ENCODE measurements at places on chromosomes 13 and 19. TPM values are rescaled to one million over a fixed set of nuclear protein-coding genes. Genes with fewer than 3 reads are reported as not detected.

The KBTBD6 gene
- polyA plus RNA-seq, result 1.4 TPM

GRCh38 chr13:103246581-103247200, 180.5 kb upstream of the SLC10A2 start:
- no peaks in the 10 kb centered on the region for H3K4me1 ChIP-seq
- H3K36me3 ChIP-seq, result no peaks in the 10 kb centered on the region
- peak overlapping the region; percentile 15 for H3K27ac ChIP-seq
- H3K27me3 ChIP-seq, result no peaks in the 10 kb centered on the region

The TMC4 gene
- polyA plus RNA-seq, result not detected

DNA sequence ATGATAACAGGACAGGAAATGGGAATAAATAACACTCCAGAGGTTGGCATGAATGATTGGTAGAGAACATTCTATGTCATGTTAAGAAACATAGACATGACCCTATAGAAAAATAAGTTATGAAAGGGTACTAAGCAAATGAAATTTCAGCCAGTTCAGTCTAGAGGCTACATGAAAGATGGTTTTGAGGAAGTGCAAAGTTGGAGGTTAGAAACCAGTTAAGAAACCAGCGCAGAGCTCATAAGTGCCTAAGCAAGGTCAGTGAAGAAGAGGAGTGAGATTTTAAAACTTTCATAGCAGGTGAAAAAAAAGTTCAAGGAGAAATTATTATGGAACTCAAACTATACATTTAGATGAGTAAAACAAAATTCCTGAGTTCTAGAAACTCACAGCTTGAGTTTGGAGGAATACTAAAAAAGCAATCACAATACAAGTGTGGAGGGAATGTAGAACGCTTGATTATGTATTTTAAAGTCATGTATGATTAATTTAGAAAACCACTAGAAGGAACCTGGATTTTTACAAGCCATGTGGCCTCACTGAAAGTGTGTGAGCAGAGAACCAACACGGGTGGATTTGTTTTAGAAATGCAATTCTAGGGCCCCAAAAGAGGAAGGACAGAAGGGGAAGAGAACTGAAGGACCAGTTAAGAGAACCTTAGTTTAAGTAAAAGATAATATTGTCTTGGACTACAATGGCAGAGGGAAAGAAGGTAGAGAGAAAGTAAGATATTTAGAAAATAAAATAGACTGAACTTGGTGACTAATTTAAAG, 162.4 kb downstream of the PCDH20 start:
- H3K27me3 ChIP-seq, result no peaks in the 10 kb centered on the region
- no peak overlapping the region for H3K27ac ChIP-seq
- no peak for DNase-seq
- no peaks in the 10 kb centered on the region for H3K36me3 ChIP-seq
- H3K4me3 ChIP-seq, result no peak overlapping the region

- no peak for DNase-seq
- H3K4me1 ChIP-seq, result no peaks in the 10 kb centered on the region
- H3K27ac ChIP-seq, result no peak overlapping the region
- no peaks in the 10 kb centered on the region for H3K36me3 ChIP-seq
- no peak overlapping the region for H3K4me3 ChIP-seq
- peaks cover 74% of the 10 kb centered on the region for H3K27me3 ChIP-seq
These were observed 8.6 kb downstream of the EFNB2 start for GRCh38 chr13:106526738-106527444.

The MCF2L gene
- 4.7 TPM for polyA plus RNA-seq

The ZSCAN1 gene
- not detected for polyA plus RNA-seq

GRCh38 chr19:13100031-13100588, 2.5 kb downstream of the LYL1 start:
- peak overlapping the region; percentile 91 for H3K4me3 ChIP-seq
- peaks cover 36% of the 10 kb centered on the region for H3K4me1 ChIP-seq
- H3K27me3 ChIP-seq, result no peaks in the 10 kb centered on the region
- DNase-seq, result no peak

DNA sequence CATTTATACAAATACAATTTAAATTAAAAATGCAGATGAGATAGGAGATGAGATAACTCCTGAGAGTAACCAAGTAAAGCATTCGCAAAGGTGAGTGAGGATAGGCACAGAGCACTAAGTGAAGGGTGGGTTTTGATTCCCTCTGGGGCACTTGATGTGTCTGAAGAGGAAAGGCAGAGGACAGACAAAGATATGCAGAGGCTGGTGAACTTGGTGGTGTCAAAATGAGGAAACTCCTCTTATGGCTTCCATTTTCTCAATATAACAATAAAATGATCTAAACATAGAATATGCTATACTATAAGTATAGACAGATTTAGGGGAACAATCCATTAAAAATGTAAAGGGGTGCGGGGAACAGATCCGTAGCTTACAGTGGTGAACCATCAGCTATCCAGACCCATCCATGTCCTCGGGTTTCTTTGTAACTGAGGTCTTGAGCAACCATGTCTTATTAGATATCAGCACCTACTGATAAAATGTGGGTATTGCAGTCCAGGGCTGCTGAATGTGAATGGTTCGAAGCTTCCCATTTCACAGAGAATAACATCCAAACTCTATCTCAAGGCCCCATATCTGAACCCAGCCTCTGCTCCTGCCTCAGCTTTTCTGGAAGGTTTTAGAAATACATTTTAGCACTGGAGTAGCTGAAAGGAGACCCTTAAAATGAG, 73.9 kb upstream of the SLC10A2 start:
- H3K27ac ChIP-seq, result no peak overlapping the region
- DNase-seq, result peak; percentile 0
- H3K36me3 ChIP-seq, result no peaks in the 10 kb centered on the region
- no peaks in the 10 kb centered on the region for H3K27me3 ChIP-seq
- H3K4me1 ChIP-seq, result no peaks in the 10 kb centered on the region
- H3K4me3 ChIP-seq, result no peak overlapping the region

DNA sequence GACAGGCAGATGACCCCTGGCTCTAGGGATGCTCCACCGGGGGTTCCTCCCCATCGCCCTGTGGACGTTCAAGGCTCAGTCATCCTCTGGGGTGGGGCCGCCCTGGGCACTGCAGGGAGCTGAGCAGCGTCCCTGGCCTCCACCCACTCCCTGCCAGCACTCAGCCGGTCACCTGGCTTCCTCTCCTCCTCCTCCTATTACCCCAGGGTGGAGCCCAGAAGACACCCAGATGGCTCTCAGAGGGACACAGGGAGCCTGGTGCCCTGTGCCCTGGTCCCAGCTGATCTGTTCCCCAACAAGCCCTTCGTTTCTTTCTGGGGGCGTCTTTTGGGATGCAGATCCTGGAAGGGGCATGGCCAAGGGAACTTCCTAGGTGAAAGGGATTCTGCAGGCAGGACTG, 3.7 kb upstream of the MKNK2 start:
- H3K36me3 ChIP-seq, result no peaks in the 10 kb centered on the region
- H3K27ac ChIP-seq, result peak overlapping the region; percentile 98
- DNase-seq, result no peak
- peaks cover 54% of the 10 kb centered on the region for H3K4me1 ChIP-seq

The CCDC97 gene
- polyA plus RNA-seq, result 29.5 TPM

DNA sequence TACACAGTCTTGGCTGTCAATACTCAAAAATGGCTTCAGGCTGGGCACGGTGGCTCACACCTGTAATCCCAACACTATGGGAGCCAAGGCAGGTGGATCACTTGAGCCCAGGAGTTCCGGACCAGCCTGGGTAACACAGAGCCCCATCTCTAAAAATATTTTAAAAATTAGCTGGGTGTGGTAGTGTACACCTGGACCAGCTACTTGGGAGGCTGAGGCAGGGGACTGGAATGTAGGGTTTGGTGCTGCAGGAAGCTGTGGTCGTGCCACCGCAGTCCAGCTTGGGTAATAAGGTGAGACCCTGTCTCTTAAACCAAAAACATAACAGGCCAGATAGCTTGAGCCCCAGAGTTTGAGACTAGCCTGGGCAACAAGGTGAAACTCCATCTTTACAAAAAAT, 6.7 kb upstream of the CHERP start:
- no peak for DNase-seq
- no peaks in the 10 kb centered on the region for H3K27me3 ChIP-seq
- no peak overlapping the region for H3K4me3 ChIP-seq
- no peak overlapping the region for H3K27ac ChIP-seq
- peaks cover 13% of the 10 kb centered on the region for H3K36me3 ChIP-seq

The ZNF30 gene
- 3.2 TPM for polyA plus RNA-seq

The TSKS gene
- not detected for polyA plus RNA-seq

GRCh38 chr13:97660594-97661260, 226.8 kb downstream of the RAP2A start:
- H3K27ac ChIP-seq, result no peak overlapping the region
- H3K36me3 ChIP-seq, result no peaks in the 10 kb centered on the region
- H3K27me3 ChIP-seq, result no peaks in the 10 kb centered on the region
- no peak for DNase-seq
- H3K4me1 ChIP-seq, result no peaks in the 10 kb centered on the region
- H3K4me3 ChIP-seq, result no peak overlapping the region

The MBD3L2 gene
- not detected for polyA plus RNA-seq

DNA sequence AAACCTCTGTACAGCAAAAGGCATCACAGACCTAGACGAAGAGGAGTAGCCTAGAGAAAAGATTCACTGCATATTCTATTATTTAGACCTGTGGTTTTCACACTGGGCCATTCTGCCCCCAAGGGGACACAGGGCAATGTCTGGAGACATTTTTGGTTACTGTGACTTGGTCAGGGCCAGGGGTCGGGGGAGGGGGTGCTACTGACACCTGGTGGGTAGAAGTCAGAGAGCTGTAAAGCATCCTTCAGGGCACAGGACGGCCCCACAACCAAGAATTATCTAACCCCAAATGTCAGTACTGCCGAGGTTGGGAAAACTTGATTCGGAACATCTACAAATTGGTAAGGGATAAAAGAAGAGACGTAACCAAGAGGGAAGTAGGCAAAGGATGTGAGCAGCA, 11.3 kb downstream of the ELAVL1 start:
- H3K27ac ChIP-seq, result no peak overlapping the region
- no peak overlapping the region for H3K4me3 ChIP-seq
- H3K36me3 ChIP-seq, result peaks cover 6% of the 10 kb centered on the region
- H3K27me3 ChIP-seq, result no peaks in the 10 kb centered on the region
- H3K4me1 ChIP-seq, result peaks cover 34% of the 10 kb centered on the region

Data from naive B cell (primary cell).